CD4-positive, alpha-beta T cell treated with Interleukin-17A for 4 hours (primary cell): ENCODE measurements at places on chromosomes 2 and 18.

DNA sequence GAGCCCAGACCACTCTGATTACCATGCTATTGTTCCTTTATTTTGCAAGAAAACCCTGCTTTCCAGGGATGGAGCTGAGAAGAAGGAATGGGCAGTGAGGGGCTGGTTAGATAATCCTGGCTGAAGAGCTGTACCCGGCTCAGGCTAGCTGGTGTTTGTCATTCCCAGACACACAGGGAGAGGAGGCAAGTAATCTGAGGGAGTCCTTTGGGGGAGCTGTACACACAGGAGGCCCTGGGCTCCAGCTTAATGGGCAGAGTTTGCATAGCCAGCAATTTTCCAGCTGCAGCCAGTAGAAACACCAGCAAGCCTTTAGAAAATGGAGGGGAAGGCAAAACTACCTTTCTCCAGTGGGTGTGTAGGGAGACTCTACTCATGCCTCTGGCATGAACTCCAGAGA lies 259.3 kb downstream of the SOX11 start:
- no peak for DNase-seq

GRCh38 chr2:31674446-31674845 lies 93.7 kb upstream of the SRD5A2 start:
- DNase-seq = no peak

DNA sequence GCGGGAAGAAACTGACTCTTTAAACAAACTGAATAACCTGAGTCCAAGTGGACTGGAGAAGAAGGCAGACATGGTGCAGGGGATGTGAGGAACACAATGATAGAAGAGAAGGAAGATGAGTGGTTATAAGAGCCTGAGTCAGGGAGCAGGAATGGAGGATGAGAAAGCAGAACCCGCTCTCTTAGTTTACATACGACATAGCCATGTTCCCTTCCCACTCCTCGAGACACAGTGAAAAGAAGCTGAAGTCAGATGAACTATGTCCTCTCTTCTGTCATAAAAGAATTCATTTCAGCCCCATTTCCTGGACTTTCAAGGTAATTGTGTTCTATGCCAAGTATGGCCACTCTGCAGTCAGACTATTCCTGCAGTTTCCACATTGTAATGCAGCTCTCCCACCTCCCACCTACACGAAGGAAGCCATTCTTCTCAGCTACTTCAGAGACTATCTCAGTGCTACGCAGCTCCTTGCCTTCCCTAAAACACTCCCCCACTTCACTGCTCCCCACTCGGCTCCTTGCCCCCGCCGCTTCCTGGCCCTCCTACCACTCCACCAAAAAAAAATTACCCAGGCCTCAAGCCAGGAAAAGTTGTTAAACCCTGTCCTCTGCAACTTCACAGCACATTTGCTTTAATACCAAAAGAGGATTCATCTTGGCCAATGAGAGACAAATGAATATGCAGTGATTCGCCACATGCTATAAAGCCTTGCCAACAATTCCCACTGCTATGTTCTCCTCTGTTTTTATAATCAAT lies 323.4 kb upstream of the EPHA4 start:
- DNase-seq = no peak

DNA sequence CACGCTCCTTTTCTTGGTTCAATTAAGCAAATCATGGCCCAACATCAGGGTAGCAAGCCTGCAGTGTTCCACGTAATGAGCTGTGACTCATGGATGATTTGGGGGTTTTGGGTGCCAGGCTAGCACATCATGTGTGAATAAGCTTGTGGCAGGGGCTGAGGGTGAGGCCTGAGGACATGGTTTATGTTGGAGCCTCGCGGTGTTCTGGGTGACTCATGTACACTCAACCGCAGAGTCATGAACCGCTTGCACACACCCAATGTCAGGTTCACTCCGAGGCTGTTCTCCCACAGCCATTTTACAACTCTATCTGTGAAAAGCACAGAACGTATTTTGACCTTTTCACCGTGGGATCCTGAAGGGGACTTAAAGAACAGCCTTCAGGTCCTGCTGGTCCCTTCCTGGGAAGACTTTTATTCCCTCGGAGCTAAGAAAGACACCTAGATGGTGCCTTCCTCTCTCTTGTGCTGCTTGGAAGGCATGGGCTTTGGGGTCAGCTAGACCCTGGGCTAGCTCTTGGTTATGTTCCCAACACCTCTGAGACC lies 139.9 kb upstream of the ZEB2 start:
- peak; percentile 24 for DNase-seq

GRCh38 chr2:173855661-173856060 lies 109.5 kb downstream of the SP3 start:
- no peak for DNase-seq

DNA sequence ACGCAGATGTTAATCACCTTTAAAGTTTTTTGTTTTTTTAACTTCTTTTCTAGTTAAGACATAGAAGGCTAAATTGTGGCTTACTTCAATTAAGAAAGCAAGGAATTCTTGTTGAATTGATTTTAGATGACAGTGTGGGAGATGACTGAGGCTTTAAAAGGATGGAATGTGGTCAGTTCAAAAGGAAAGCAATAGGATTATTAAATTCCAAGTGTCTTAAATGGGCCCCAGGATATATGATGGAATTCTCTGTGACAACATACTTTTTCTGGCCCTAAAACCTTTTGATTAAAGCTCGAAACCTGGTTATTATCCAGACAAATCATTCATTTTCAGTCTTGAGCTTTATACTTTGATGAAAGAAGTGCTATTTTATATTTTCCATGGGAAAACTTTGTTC lies 179.0 kb upstream of the TMEFF2 start:
- no peak for DNase-seq
